Cerebellum (tissue), 4 donors: ENCODE measurements at places on chromosomes 2 and 18. TPM values are rescaled to one million over a fixed set of nuclear protein-coding genes. Genes with fewer than 3 reads are reported as not detected.

- no peak for DNase-seq
These were observed 500.7 kb downstream of the RIT2 start for GRCh38 chr18:42614619-42615293.

GRCh38 chr18:427005-427404 is 73.5 kb downstream of the COLEC12 start:
- DNase-seq = no peak

DNA sequence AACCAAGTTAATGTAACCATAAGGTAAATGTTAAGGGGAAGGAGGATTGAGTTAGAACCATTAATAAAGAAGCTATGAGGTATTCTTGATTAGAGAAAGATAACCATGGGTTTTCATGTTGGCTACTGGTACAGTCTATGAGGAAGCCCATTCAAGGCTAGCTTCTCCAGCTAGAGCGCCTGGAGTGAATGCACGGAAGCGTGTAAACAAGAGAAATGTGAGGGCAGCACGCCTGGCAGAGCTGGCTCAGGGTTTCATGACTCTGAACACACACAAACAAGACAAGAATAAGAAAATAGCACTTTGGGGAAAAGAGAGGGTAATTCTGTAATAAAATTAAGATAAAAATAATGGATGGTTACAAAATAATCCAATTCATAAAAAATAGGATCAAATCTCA is 255.3 kb downstream of the PDE11A start:
- no peak for DNase-seq

Gene IL18R1
- 0.09 TPM for total RNA-seq

- DNase-seq = peak; percentile 32
These were observed 682 bp upstream of the LNPK start for GRCh38 chr2:176002688-176003210.

DNA sequence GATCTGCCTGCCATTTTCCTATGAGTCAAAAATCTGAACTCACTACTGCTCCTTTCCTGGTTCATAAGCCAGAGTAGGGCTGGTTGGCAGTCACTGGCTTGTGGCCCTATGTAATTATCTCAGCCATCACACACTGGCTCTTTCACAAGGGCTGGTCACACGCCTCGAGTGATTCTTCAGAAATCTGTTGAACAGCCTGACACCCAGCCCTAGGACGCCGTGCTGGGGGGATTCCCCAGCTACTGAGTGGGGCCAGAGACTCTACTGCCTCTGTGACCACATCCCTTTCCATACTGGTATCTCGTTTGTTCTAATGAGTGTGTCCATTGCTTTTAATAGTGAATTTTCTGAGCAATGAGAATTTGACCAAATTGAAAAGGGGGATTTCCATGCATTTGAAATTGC is 45.8 kb upstream of the RBM44 start:
- DNase-seq = no peak

DNA sequence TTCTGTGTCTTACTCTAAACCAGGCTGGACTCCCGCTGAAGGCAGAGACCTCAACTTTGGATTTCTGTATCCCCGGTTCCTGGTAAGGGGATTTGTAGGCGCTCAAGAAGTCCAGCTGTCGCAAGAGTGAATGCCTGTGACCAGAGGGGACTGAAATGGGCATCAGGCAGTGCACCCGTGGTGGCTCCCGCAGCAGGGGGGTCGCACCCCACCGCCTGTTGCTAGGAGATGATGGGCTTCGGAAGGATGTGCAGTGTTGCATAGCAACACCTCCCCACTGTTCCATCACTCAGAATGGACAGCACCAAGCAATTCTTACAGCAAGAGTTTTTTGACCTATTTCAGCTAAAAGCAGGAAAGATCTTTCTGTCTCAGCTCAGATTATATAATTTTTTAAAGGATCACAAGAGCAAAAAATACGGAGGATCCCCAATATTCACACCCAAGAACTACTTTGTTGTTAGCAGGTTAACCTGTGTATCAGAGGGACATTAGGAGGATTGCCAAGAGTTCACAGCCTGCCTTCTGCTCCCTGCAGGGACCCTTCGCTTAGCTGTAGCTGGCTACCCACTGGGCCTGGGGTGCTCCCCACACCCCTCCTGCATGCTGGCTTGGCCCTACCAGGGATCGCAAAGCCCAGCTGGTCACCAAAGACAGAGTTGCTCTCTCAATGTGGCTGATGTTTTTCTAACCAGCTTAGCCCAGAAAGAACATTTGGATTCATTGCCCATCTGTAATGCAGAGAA is 63.8 kb downstream of the SOWAHC start:
- DNase-seq = no peak

Gene ST6GAL2
- 139 TPM for total RNA-seq

DNA sequence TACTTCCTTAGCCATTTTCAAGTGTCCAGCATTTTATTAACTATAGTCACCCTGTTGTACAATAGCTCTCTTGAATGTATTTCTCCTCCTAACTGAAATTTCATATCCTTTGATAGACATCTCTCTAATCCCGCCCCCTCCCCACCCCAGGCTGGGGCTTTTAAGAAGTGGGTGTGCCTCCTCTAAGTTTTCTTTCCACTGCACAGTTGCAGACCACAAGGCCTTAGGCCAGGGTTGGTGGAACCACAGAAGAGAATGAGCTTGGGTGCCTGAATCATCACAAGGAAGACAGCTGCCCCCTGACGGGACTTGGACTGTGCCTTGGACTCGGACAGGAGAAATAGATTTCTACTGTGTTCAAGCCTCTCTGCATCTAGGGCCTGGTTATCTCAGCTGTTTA is 193.4 kb downstream of the HAUS1 start:
- no peak for DNase-seq

DNA sequence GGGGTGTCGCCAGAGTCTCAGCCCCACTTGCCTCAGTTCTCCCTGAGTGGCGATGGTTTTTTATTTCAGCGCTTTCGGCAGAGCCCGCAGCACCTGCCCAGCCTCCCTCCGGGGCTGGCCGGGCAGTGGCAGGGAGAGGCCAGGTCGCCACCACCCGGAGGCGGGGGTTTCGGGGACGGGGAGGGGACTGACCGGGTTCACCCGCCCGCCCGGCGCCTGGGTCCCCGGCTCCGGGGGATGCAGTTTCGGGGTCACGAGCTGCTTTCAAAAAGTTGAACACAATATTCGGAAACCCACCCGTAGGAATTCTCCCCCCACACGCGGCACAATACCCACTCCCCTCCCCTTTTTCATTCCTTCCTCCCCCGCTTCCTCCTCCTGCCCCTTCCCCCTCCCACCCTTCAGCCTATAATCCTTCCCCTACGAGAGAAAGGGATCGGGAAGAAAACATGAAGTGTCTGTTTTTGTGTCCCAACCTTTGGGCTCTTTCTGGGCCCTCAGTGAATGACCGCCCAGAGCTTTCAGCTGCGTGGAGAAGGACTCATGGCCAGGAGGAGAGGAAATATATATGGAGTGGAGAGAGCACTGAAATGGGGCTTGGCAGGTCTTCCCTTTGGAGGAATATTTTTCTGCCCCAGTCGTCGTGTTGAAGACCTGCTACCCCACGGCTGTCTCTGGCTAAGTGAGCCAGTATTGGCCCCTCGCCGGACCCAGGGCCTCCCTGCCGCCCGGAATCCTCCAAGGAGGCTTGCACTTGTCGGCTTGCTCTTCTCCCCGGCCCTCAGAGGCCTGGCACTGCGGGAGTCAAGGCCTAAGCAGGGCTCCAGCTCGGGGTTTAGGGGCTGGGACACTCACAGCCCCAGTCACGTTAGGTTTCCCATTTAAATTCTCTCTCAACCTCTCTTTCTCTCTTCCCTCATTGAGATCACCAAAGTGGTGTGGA is 2.1 kb upstream of the SIX3 start:
- DNase-seq = no peak

DNA sequence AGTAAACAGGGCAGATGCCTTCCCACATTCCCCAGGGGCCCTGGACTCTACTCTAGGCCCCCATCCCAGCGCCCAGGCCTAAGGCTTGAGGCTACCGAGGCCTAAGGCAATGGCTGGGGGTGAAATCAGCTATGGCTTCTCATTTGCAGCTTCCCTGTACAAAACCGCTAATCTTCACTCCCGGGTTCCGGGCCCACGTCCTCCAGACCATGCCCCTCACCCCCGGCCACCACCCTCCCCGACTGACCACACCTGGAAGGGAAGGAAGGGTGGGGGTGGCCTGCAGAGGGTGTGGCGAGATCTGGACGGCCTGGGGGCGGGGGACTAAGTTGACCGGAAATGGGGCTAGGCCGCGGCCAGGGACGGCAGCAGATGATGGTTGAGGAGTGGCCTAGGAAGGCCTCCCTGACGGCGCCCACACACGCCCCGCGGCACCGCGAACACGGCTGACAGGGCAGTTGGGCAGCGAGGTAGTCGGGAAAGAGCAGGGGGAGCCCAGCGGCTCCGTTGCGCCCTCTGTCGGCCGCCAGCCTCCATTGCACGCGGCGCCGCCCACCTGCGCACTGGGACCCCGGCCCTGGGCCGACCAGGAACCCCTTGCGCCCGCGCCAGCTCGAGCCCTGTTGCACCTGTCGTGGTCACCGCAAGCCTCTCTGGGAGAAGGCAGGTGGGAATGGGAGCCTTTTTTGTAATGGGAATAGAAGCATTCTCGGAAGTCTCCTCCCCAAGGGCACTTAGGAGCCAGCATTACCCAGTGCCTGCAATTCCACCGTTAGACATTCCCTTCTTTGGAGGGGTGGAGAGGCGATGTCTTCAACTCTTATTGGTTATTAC is 117.1 kb upstream of the STPG4 start:
- peak; percentile 72 for DNase-seq

Gene ZCCHC2
- 15.2 TPM for total RNA-seq

Gene MREG
- 8.8 TPM for total RNA-seq

DNA sequence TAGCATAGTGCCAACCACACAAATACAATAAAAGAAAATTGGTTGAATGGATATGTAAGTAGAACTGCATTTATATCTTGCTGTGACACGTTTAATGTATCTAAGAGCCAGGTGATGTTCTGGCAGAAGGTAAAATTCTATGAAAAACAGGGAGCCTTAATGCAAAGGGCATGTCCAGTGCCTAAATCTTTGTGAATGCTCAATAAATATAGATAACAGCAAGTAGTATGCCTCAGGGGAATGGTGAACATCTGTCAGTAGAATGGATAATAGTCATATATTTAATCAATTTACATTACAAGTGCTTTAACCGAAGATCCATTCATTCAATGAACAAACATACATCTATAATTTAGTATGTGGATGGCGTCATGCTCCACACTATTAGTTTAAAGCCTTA is 43.7 kb upstream of the NYAP2 start:
- no peak for DNase-seq

- DNase-seq = no peak
These were observed 68.8 kb downstream of the MEP1B start for GRCh38 chr18:32258558-32259204.

- no peak for DNase-seq
These were observed 37.0 kb downstream of the ZC3H8 start for GRCh38 chr2:112217854-112218253.

DNA sequence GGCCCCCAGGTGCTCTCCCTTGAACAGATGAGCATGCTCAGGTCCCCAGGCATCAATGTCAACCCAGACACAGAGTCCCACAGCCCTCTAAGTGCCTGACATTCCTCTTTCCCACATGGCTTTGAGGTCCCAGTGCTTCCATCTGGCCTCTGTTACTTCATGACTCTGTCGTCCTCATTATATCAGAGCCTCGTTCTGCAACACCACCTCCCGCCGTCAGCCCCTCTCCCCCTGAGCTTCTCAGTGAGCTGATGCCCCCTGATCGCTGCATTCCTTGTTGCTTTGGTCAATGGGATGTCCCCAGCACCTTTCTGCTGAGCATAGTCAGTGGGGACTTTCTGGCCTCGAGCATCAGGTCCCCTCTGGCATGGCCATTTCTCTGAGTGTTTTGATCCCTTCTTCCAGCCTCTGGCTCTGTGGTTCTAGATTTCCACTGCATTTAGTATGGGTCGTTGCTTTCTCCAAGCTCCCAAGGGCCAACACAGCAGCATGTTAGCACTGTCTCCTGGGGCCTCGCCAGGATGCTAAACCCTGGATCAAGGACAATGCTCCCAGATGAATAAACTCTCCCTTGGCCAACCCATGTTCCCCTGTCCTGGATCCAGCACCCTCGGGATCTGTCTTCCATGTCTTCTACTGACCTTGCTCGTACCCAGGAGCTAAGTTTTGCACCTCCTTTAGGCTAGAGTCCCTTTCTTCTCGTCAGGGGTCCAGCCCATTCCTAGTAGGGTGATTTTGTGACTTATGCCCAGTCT is 143.2 kb upstream of the TWIST2 start:
- no peak for DNase-seq

DNA sequence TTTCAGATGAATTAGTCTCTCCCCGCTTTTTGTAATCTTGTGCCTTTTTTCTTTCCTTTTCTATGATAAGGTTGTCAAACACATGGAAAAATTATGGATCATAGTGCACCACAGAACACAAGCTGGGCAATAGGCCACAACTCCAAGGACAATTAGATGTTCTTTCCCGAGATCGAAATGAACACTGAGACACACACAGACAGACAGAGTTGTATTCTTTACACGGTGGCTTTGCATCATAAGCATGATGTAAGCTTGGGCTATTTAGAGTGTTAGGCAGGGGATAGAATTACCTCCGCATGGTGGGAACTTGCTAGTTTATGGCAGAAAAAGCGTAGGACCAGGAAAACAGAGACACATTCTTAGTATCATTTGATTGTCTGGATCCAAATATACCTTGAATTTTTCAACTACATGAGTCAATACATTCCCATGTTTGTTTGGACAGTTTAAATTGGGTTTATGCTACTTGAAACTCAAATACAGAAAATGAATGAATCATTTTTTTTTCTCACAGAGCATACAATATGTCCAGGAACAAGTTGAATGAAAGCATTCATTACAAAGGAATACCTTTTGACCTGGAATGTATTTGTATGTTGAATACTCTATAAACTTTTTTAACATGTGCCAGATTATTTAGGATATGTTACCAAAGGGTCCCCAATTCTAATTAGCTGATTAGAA is 1611.5 kb upstream of the TMEFF2 start:
- no peak for DNase-seq
